ENCODE measurements at places on chromosomes 16 and 17.
A peak's percentile ranks its signal among the peaks of the same experiment; 100 is the strongest.

GRCh38 chr17:49003557-49004511 is 6.6 kb downstream of the IGF2BP1 start:
- DNase-seq, result no peak

DNA sequence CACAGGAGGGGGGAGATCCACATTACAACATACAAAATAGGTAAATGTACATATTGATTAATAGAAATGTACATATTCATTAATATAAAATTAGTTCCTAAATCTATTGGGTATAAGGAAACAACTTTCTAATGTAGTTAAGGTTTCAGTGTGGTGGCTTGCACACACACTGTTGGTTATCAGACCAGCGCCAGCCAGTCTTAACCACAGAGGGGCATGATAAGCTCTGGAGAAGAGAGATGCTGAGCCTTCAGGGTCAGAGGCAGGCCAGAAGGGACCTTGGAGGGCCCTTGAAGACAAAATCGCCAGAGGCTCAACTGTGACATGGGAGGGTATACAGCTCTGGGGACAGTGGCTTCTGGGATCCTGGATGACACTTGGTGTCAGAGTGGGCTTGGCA is 10.9 kb upstream of the ZFP90 start:
- DNase-seq, result no peak

DNA sequence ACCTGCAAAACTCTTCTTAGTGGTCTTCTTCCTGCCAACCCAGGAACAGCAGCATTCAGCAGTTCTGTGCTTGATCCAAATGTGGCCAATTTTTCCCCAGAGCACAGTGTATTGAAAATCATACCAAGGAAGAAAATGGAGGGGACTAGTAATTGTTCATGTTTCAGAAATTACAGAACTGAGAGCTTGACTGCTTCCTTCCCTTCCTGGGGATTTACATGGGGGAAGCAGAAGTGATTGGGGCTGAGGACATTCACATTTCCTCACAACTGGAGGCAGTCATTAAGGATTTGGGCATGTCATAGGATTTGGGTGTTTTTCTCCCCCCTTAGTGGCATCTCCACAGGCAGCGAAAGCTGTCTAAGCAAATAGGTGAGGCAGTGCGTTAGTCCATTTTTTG is 19.7 kb downstream of the CIITA start:
- DNase-seq, result no peak

DNA sequence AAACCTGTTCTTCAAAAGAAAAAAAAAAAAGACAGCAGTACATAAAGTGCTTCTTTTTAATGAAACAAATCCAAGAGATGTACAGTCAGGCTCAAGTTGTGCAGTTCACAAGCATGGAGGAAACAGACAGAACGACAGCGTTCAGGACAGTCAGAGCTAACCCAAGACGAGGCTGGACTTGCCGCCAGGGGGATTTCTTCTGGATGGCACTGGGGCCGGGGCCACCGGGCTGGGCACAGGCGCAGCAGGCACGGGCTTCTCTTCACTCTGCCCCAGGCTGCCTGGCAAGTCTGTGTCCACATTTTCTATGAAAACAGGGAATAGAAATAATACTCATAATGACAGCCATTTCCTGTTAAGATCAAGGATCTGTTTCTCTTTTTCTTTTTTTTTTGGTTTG is 4.4 kb upstream of the NT5C start:
- DNase-seq, result no peak

DNA sequence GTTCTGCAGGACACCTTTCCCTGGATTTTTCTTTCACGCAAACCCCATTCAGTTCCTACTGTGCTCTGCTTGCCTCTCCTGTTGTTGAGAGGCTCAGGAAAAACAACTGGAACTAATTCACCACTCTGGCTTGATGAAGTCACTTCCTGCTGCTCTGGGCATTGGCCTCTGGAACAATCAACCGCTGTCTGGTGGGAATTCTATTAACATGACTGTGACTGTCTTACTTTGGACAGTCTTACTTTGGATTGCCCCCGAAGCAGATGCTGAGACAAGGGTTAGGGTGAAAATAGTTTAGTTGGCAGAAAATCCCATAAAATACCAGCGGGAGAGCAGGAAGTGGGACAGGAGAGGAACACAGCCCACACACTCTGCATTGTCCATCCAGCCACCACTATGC is 90.0 kb upstream of the HSBP1 start:
- no peak for DNase-seq

DNA sequence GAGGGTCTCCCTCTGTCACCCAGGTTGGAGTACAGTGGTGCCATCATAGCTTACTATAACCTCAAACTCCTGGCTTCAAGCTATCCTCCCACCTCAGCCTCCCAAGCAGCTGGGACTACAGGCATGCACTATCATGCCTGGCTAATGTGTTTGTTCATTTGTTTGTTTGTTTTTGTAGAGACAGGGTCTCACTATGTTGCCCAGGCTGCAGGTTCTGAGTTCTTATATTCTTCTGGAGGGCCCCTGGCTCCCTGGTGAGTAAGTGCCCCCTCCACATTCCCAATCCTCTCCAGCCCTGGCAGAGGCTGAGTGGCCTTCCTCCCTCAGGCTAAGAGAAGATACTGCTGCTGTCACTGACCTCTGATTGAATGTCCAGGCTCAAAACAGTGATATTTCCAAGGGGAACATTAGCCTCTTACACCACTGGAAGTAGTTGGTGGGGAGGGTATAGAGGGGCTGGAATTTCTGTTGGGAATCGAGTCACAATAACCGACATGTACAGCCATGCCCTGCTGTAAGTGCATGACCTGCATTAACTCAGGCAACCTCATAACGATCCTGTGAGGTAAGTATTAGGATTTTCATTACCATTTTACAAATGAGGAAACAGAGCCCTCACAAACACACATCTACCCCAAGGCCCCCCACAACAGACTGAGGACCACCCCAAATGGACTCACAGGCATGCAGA is 2.7 kb upstream of the ETV4 start:
- DNase-seq, result no peak

DNA sequence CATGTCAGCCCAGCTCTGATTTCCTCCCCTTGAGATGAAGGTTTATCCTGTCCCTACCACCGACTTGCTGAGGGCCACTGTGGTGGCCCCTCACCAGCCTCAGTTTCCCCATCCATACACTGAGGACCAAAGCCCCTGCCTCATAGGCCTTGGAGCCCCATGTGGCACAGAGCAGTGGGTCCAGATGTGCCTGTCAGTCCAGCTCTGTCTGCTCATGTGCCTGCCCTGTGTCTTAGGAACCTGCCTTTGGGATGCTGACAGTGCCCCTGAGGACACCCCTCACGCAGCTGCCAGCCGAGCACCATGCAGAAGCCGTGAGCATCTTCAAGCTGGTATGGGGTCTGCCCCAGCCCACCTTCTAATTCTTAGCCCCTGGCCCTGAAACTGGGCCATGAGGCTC is 35.7 kb downstream of the MYO15A start:
- no peak for DNase-seq

DNA sequence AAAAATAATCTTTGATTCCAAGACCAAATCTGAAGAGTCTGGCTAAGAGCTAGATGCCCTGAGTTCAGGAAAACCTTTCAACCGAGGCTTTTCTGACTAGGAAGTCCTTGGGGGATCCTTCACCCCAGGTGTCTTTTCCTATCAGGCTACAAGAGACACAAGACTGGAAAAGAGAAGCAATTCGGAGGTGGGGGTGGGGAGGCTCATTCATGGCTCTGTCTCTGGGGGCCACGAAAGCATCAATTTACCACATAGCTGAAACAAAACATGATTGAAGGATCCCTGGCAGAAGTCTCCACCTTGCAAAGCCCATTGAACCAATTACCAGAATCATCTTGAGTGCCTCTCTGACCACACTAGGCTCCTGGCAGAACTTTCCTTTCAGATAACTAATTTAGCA is 239.8 kb upstream of the SALL1 start:
- DNase-seq, result no peak

- DNase-seq, result no peak
These were observed 178.0 kb downstream of the RPTOR start for GRCh38 chr17:80722661-80723060.

DNA sequence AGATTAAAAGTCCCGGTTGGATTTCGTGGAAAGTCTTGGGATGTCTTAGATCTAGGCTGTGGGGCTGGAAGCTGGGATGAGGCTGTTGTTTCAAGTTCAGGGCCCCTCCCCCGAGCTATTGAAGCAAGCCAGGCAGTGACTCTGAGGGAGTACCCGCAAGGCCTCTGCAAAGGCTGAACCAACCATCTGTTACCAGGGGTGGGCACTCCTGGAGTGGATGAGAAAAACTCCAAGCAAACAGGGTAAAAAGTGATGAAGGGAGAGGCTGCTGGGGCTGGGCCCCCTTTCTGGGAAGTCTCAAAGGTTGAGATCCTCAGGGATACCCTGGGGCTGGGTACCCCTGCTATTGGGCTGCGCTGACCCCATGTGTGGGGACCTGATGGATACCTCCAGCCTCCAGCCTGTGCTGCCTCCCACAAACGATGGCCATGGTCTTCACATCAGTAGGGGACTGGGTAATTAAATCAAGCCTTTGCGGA is 82.4 kb upstream of the KIFC3 start:
- no peak for DNase-seq

DNA sequence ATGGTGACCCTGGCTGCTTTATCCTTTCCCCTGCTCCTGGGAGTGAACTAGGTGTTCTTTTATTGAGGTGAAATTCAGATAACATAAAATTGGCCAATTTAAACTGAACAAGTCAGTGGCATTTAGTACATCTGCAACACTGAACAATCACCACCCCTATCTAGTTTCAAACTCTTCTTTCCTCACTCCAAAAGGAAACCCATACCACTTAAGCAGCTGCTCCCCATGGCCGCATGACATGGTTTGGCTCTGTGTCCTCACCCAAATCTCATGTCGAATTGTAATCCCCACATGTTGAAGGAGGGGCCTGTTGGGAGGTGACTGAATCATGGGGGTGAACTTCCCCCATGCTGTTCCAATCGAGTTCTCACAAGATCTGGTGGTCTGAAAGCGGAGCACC is 154.1 kb downstream of the STX8 start:
- DNase-seq, result no peak

GRCh38 chr17:49201481-49201927 is 8.9 kb downstream of the GNGT2 start:
- DNase-seq, result no peak

GRCh38 chr16:31217136-31217530 is 198 bp upstream of the PYDC1 start:
- no peak for DNase-seq

GRCh38 chr17:49501496-49501895 is 6.4 kb downstream of the NGFR start:
- no peak for DNase-seq

DNA sequence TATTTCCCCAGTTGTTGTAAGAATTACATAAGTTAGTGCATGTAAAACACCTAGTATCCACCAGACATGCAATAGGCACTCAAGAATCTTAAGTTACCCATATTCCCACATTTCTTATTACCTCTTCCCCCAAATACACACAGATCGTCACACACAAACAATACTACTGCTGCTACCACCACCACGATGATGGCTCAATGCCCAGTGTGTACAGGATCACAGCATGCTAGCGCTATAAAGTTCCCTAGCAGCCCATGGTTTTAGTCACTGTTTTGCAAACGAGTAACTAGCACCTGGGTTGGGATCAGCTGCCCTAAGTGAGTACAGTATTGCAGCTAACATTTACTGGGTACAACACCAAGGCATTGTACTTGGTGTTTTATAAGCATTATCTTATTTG is 411.7 kb downstream of the UTP18 start:
- DNase-seq, result no peak

- DNase-seq, result no peak
These were observed 98.9 kb upstream of the GSE1 start for GRCh38 chr16:85514295-85514597.

GRCh38 chr16:13453938-13454553 is 465.9 kb upstream of the ERCC4 start:
- no peak for DNase-seq

DNA sequence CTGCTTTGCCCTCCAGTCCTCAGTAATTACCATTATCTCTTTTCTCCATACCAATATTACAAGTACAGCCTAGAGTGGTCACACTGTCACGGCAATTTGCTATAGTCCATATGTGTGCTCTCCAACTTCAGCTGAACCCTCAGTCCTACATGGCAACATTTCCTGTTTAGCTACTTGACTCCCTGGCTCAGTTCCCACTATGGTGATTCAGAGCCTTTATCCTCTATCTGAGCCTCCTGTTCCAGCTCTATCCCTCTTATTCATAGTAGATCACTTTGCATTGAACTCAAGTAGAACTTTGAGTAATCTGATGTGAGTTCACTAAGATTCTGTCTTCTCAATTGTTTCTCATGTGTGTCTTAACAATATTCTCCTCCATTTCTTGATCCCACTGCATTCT is 43.7 kb upstream of the GOSR1 start:
- DNase-seq, result no peak

- DNase-seq, result no peak
These were observed 19.3 kb upstream of the ITGA3 start for GRCh38 chr17:50036455-50037261.

- DNase-seq, result no peak
These were observed 309.4 kb upstream of the CDH5 start for GRCh38 chr16:66057057-66057456.

GRCh38 chr17:82153745-82154375 is 55.8 kb upstream of the FASN start:
- peak; percentile 72 for DNase-seq

DNA sequence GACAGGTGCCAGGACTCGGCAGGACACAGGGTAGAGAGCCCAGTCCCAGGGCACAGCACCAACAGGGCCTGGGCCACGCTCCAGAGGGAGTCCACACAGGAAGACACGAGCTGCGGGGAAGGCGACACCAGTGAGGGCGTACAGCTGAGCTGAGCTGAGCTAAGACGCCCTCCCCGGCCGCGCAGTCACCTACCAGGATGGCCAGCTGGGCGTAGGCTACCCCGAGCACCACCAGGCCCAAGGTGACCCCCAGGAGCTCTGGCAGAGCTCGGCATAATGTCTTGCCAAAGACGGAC is 42.6 kb downstream of the TSC2 start:
- no peak for DNase-seq

DNA sequence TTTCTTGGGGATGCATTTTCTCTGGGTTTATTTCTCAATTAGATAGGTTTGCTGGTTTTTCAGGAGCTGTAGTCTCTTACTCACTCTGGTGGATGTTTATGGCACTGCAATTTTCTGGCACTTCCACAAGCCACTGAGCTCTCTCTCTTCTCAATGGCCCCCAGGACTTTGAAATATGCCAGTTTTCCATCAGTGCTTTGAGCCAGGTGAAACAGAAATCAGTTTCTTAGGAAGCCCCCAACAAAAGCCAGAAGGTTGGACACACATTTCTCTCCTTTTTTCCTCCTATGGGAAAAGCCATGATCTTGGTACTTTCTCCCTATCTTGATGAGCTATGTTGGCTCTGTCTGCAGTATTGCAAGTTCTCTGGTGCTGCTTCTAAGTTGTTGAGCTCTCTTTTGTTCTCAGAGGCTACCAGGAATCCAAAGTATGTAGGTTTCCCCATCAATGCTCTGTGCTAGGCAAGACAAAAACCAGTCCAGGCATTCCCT is 90.7 kb upstream of the SMIM36 start:
- no peak for DNase-seq

GRCh38 chr17:74949455-74950115 is 13.9 kb downstream of the OTOP3 start:
- no peak for DNase-seq
